ENCODE measurements at places on chromosomes 1 and 21.

GRCh38 chr1:73411479-73411878, 786.5 kb downstream of the LRRIQ3 start:
- no peak for DNase-seq

DNA sequence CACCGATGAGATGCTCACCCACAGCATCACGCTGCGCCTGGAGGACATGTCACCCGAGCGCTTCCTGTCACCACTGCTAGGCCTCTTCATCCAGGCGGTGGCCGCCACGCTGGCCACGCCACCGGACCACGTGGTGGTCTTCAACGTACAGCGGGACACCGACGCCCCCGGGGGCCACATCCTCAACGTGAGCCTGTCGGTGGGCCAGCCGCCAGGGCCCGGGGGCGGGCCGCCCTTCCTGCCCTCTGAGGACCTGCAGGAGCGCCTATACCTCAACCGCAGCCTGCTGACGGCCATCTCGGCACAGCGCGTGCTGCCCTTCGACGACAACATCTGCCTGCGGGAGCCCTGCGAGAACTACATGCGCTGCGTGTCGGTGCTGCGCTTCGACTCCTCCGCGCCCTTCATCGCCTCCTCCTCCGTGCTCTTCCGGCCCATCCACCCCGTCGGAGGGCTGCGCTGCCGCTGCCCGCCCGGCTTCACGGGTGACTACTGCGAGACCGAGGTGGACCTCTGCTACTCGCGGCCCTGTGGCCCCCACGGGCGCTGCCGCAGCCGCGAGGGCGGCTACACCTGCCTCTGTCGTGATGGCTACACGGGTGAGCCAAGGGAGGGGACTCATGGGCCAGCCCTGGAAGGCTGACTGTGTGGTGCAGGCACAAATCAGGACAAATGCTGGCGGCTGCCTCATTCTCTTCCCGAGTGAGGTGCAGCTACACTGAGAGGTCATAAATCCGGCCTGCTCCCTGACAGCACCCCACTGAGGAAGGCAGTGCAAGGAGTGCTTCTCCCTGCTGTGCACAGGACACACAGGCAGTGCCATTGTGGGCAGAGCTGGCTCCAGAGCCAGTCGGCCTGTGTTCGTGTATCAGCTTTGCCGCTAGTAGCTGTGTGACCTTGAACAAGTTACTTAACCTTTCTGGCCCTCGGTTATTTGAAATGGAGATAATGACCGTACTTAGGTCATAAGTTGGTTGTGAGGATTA, 9.4 kb downstream of the CELSR2 start:
- no peak for DNase-seq

DNA sequence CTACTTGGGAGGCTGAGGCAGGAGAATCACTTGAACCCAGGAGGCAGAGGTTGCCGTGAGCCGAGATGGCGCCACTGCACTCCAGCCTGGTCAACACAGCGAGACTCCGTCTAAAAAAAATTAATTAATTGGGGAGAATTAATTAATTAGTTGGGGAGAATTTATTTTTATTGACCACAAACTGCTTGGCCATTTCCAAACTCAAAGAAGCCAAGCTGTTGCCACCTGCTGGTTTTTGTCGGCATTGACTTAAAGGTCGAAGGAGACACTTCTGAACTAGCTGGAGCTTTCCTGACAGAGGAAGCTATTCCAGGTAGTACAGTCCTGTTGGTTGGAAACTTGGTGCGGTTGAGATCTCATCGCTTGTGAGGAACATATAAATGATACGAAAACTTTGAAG, 13.1 kb downstream of the MAP1LC3C start:
- no peak for DNase-seq

DNA sequence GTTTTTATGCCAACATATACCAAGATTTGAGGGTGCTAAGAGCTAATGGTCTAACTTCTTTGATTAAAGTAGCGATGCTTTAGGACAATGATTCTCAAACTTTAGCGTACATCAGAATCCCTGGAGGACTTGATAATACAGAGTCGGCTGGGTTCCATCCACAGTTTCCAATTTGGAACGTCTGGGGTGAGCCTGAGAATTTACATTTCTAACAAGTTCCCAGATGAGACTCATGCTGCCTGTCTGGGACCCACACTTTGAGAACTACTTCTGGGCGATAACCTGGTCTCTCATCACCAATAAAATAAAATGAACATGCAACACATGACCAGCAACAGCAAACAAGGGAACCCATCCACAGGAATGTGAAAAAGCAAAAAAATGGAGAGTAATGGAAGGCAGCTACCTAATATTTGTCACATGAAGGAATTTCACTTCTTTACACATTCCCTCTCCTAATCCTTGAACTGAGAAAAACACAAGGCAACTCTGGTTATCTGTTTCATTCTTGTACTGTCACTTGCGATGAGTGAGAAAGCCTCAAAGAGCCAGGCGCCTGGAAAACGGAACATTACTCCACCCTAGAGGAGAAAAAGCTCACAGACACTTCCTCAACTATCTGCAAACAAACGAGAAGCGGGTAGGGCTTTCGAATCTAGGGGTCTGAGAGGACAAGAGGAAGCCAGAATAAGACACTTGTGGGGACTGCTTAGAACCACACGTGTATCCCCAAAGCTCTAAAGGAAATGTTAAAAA, 14.0 kb downstream of the HSF2BP start:
- DNase-seq, result no peak

DNA sequence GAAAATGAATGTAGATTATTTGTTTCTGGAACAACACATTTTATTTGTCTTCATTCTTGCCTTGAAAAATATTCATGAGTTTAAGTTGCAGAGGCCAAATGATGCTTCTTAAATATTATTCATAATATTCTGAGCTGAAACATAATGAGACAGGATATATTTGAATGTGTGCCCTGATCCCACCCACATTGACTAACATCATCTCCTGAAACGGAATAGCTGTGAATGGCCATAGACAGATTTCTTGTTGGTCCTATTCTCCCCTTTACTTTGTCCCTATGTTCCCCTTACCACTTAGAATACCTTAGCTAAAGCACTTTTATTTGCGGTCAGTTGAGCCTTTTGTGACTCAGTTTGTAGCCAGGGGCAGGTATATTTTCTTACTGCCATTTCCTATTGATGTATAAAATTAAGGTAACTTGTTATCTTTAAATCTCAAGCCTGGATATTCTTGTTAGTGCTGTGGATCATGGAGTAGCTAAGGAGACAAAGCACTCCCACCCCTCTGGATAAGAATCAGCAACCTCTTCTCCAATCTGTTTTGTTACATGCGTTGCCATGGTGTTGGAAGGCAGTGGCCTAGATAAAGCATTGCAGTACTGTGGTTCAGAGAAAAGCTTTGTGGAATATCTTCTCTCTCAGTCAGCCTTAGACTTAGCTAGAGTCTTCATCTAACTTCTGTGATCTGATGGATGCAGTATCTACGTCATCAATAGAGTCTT, 478.5 kb upstream of the DEPDC1 start:
- no peak for DNase-seq

- DNase-seq, result no peak
Measured at GRCh38 chr1:17381161-17381560, 9.2 kb downstream of the PADI6 start.

All from C1 segment of cervical spinal cord (tissue), 14 donors.